ENCODE measurements at places on chromosomes 13 and 19. TPM values are rescaled to one million over a fixed set of nuclear protein-coding genes. Genes with fewer than 3 reads are reported as not detected.

- DNase-seq = no peak
Measured at GRCh38 chr13:19567820-19568534, 6.6 kb upstream of the TPTE2 start.

DNA sequence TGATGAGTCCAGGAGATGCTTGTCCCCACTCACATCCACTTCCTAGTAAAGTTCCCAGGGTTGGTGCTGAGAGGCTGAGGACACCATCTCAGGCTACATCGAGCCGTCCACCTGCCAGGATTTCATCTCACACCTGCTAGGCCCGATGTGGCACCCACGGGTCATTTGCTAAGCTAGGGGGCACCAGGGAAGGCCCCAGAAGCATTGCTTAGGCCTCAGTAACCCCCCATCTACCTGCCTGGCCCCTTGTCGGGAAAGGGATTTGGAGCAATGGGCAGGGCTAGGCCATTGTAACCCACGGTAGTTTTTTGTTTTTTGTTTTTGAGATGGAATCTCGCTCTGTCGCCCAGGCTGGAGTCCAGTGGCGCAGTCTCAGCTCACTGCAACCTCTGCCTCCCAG, 51.8 kb downstream of the F2RL3 start:
- DNase-seq = no peak

DNA sequence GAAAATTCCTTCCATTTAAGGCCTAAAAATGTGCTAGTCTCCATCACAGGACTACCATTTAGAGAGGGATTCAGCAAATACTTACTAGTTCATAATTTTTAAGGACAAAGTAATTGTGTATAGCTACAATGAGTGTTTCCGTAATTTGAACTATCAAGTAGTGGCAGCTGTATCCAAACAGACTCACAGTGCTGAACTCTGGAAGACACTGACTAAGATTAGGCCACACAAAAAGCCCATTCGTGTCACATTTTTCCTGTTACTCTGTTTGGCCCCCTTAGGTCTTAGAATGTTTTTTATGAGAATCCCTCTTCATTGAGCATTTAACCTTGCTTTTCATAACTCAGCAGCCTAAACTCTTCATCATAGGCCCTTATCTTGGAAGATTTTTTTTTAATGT, 731.2 kb upstream of the PCDH9 start:
- DNase-seq = no peak

FGF22 gene
- polyA plus RNA-seq = not detected

GRCh38 chr19:43678512-43679261, 8.7 kb upstream of the PLAUR start:
- DNase-seq = no peak

DNA sequence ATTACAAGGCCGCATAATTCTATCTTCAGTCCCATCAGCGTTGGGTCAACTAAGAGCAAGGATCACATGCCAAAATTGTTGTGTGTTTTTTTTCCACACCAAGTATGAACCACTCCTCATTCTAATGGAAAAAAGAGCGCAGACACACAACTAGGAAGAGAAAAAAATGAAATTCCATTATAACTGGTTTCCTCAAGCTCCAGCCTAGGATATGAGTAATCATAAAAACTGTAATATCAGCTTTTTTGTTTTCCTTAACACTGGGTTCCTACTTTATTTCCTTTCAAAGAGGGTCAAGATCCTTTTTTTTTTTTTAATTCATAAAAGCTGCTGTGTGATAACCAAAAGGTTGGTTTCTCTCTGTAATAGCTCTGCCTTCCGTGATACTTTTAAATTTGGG, 19.4 kb downstream of the TSHZ3 start:
- no peak for DNase-seq

GRCh38 chr19:41771410-41771809, 16.1 kb downstream of the CEACAM6 start:
- DNase-seq = no peak

JOSD2 gene
- polyA plus RNA-seq = 37.2 TPM

DNA sequence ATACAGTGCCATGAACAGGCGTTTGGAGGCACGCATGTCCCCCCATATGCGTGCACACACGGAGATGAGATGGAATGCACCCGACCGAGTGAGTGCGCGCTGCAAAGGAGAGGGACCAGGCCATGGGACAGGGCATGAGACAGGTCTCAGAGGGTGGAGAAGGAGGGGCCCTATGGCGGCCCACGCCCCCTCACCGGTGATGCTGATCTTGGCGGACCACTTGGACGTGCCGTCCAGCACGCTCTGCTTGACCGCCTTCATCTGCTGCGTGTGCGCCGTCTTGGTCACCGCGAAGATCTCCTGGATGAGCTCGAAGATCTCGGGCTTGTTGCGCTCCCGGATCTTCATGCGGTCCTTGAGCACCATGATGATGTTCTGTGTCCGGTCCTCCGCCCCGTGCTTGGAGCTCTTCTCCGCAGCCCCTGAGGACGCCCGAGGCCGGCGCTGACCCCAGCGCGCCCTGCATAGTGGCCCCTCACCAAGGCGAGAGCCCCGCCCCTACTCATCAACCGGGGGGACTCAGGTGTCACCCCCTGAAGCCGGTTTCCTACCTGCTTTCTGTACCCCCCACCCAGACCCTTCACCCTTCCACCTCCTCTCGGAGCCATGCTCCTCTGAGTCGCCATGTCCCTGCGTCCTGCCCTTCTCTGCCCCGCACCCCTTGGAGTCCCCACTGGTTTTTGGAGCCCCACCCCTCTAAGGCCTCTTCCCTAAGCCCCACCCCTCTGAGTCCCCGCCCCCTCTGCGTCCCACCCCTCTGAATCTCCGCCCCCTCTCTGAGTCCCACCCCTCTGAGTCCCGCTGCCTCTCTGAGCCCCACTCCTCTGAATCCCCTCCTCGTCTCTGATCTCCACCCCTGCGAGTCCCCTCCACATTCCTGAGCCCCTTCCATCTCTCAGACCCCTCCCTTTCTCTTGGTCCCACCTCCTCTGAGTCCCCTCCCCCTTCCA, 40.8 kb downstream of the UNC13A start:
- no peak for DNase-seq

- DNase-seq = no peak
Measured at GRCh38 chr13:98508280-98508679, 68.6 kb downstream of the STK24 start.
